ENCODE measurements at places on chromosomes 4 and X.

- no peak for DNase-seq
These were observed 11.2 kb upstream of the ZCCHC13 start for GRCh38 chrX:74292808-74293123.

GRCh38 chrX:123581586-123581985, 151.3 kb downstream of the THOC2 start:
- DNase-seq, result no peak

DNA sequence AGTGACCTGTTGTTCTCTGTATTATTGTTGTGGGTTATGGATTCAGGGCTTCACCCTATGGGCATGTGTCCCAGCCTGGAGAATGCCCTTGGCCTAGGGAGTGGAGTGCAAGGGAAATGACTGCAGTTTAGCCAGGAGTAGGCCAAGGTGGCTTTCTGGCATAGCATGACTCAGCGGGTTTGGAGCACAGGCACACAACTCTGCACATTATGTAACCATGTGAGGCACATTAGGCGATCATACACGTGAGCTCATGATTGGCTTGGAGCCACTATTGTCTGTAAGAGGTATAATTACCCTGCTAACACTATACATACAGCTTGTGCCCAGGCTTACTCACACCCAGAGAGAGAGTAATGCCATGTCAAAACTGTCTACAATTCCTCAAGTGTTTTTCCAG, 35.1 kb upstream of the TACR3 start:
- peak; percentile 21 for DNase-seq

GRCh38 chr4:2081540-2081939, 22.4 kb downstream of the NAT8L start:
- no peak for DNase-seq

DNA sequence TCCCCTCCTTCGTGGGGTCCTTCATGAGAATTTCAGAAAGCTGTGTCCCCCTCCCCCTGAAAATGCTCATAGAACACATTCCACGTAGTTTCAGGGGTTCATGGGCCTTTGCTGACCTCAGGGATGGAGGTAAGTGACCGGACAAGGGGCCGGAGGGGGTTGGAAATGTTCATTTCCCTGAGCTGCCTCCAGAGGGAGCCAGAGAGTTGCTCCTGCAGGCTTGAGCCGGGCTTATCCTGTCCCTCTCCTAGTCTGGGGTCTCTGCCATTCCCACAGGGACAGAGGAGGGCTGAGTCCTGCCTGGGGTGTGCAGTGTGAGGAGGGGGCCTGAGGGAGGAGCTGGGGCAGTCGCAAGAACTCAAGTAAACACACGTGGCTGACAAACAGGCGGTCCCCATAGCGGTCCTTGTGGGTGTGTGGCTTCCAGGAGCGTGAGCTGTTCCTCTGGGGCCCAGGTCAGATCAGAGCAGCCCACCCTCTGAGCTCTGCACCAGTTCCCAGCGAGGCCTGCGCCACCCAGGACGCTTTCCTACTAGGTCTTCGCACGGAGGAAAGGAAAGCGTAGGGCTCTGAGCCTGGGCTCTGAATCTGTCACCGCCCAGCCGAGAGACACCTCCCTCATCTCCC, 62.5 kb downstream of the WFS1 start:
- DNase-seq, result peak; percentile 38

- DNase-seq, result no peak
These were observed 692.6 kb downstream of the RAB28 start for GRCh38 chr4:12791536-12791935.

DNA sequence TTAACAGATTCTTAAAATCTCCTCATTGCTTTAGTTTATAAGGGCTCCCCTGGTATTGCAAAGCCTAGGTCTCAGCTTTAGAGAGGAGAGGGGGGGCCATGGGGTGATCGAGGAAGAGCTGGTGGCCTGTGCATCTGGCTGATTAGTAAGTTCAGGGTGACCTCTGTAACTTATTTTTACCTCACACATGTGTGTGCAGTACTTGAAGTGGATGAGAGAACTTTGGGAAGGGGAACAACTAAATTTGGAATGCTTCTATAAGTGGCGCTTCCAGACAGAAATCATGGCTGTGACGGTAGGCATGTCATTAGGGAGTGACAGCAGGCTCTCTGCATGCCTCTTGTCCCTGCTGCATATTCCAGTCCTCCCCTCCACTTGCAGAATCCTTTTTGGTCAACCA, 41.9 kb downstream of the FRAS1 start:
- no peak for DNase-seq

DNA sequence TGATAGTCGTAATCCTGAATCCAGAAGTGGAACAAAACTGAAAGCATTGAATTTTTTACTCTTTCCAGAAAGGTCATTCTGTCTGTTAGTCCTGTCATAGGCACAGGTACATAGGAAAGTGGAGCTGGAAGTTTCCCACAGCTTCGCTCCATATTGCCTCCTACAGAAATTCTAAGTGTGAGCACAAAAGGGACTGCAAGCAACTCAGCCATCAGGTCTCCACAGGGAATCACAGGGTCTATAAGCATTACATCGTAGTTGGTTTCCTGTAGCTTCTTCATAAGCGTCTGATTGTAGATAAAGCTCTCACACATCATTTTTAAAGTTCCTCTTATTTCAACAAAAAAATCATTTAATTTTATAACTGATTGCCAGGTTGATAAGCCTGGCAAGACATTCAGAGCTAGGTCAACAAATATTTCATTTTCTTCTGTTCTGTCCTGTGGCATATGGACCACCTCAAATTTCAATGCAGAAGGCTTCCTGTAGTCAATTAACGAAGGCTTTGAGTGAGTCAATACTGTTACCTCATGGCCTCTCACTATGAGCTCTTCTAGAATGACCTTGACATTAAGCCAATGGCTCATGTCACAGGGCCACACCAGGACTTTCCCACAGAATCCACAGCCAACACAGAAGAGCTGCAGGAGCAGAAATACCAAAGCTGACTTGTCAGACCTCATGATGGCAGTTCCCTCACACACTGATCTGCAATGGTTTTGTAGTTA, at the start of gene UGT2A3:
TSS of gene UGT2A3 (minus strand) at position 727 of the 728 bp plus-strand sequence. CDS start at position 683, 44 bp downstream.
- no peak for DNase-seq

- DNase-seq, result peak; percentile 55
These were observed 944 bp downstream of the SNX25 start for GRCh38 chr4:185210102-185210981.

- peak; percentile 56 for DNase-seq
These were observed 89.9 kb downstream of the PLS3 start for GRCh38 chrX:115650916-115651315.

- peak; percentile 90 for DNase-seq
These were observed at the start of gene SOD3 for GRCh38 chr4:24794916-24795665. Gene SOD3 (plus strand): TSS chr4:24795573. CDS start chr4:24799522, 3,949 bp downstream.

DNA sequence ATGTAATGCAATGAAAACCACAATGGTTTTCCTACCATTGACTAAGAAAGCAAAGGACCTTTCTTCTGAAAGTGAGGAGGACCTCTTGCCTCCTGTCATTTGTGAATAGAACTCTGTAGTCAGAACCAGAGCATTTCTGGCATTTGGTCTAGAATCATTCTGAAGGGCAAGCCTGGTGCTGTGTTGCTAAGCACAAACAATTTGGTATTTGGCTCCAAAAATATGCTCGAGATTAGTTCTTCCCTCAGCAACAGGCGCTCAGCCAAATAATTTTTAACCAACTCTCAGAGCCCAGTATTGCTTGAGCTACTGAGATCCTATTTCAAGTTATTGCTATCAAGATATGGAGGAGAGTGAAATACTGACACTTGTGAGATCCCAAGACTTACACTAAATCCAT, 71.0 kb downstream of the SNCA start:
- peak; percentile 46 for DNase-seq

GRCh38 chr4:108141213-108141950, 27.4 kb downstream of the LEF1 start:
- DNase-seq, result peak; percentile 36

DNA sequence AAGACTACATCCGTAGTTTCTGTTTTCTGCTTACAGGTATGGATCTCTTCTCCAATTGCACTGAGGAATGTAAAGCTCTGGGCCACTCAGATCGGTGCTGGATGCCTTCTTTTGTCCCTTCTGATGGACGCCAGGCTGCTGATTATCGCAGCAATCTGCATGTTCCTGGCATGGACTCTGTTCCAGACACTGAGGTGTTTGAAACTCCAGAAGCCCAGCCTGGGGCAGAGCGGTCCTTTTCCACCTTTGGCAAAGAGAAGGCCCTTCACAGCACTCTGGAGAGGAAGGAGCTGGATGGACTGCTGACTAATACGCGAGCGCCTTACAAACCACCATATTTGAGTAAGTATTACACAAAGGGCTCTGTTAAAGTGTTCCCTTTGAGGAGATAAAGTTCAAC, 13.8 kb downstream of the PCDH10 start:
- DNase-seq, result no peak

- peak; percentile 73 for DNase-seq
These were observed 195.7 kb upstream of the CASK start for GRCh38 chrX:42119076-42119475.

GRCh38 chr4:61200187-61200915, at the start of gene ADGRL3:
Gene ADGRL3 (plus strand): TSS chr4:61200326.
- peak; percentile 3 for DNase-seq

DNA sequence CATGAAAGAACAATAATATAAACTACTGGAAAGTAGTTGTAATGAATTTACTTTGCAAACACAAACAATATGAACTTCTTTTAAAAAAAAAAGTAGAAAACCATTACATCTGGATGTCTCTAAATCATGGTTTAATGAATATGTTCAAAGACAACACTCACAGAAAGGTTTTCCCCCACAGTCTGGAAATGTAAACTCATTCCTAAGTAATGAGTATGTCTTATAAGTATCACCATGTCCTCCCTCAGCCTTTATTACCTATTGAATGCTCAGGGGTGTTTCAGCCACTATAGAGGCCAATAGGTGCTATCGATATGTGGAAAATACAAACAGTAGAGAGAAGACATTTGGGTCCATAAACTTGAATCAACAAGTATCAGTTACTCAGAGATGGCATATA, 186.7 kb downstream of the PALLD start:
- peak; percentile 42 for DNase-seq

- no peak for DNase-seq
These were observed 81.1 kb upstream of the AADAT start for GRCh38 chr4:170170861-170171260.

GRCh38 chr4:169621731-169622492, 1.5 kb downstream of the CLCN3 start:
- peak; percentile 76 for DNase-seq

GRCh38 chr4:170089274-170089667, 485 bp downstream of the AADAT start:
- peak; percentile 41 for DNase-seq

GRCh38 chr4:11632483-11632882, 203.8 kb upstream of the HS3ST1 start:
- DNase-seq, result peak; percentile 19

- DNase-seq, result peak; percentile 60
These were observed 45.5 kb downstream of the FAM9B start for GRCh38 chrX:8988446-8988845.

DNA sequence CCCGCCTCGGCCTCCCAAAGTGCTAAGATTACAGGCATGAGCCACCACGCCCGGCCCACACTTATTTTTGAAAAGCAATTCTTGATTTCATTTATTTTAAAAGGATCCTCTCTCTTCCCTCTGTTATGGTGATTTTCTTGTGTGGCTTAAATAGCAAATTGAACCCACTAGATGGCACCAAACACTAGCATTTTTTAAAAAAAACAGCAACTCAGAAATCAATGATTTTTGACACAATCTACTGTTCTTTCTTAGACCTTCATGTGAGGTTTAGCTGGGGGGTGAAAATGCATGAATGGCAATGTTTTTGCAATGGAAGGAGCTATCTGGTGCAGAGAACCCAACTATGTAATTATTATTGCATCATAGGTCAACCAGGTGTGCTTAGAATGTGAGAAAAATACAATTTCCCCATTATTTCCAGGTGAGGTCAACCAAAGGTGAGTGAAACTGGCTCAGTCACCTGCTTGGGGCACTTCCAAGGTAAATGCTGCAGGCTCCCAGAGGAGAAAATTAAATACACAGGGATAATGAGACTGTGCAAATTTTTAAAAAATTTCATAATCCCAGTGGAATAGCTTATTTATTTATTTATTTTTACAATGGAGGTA, 226.7 kb upstream of the PRKX start:
- peak; percentile 24 for DNase-seq

DNA sequence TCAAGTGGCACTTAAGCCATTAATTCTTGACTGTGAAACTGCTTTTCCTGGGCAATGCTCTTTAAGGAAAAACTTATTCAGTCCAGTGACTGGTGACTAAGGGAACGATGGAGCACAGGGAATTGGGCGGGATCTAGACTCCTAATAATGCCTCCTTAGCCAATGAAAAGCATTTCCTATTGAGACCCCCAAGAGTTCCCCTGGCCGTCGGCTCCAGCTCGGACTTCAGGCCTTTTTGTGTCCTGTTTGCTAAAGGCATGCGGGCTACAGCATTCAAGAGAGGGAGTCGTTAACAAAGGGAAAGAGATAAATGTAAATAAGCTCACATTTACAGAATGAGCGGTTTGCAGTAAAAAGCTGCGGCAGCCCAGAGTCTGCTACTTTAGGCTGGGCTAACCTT, at the start of gene LPAR4:
TSS of gene LPAR4 (plus strand) at position 232 of the 400 bp plus-strand sequence. CDS start 7,150 bp downstream, outside the sequence.
- DNase-seq, result peak; percentile 34

- DNase-seq, result no peak
These were observed 22.2 kb downstream of the CLCN4 start for GRCh38 chrX:10178866-10179463.

- DNase-seq, result peak; percentile 75
These were observed 38.6 kb downstream of the COL4A6 start for GRCh38 chrX:108399418-108400165.

- no peak for DNase-seq
These were observed 32.2 kb downstream of the EDNRA start for GRCh38 chr4:147513091-147513490.

GRCh38 chr4:168751263-168752225, 254.7 kb downstream of the PALLD start:
- peak; percentile 83 for DNase-seq

DNA sequence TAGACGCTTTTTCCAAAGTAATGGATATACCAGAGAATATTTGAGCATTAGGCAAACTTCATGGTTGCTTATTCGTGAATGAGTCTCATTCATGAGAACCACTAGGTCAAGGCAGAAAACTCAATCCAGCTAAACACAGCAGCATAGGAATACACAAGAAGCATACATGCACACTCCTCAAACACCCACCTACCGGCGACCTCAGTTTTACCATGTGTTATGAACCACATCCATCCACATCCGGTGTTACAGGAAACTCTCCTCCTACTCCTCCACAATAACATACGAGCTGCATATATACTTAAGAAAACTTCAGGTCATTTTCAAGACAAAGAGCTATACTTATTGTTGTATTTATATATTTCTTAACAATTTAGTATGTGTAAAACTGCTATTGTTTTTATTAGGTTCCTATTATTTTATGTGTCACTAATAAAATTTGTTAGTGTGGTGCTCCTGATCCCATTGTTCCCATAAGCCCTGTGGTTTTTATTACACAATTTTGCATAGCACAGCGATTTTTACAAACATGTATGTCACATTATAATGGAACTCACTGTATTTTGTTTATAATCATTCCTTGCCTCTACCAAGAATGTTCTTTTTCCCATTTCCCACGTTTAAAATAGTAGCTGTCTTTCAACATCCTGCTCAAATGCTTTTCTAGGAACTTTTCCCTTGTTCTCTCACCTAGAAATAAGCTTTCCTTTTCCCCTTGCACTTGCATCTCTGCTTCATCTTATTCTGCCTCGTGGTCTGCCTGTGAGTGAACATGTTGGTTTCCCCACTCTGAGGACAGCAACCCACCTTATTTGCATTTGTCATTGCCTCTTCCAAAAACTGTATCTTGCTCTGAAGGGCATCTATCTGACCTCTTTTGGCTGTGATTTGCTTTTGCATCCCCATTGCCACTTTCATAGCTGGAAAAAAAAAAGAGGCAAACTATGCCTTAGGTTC, 48.3 kb downstream of the STBD1 start:
- DNase-seq, result no peak

GRCh38 chrX:45200741-45201234, at the start of gene DIPK2B:
Gene DIPK2B (minus strand): TSS chrX:45200876. CDS start chrX:45200826, 50 bp downstream.
- no peak for DNase-seq

Data from fibroblast of mammary gland (primary cell).